ENCODE measurements at places on chromosomes 7 and 10.

DNA sequence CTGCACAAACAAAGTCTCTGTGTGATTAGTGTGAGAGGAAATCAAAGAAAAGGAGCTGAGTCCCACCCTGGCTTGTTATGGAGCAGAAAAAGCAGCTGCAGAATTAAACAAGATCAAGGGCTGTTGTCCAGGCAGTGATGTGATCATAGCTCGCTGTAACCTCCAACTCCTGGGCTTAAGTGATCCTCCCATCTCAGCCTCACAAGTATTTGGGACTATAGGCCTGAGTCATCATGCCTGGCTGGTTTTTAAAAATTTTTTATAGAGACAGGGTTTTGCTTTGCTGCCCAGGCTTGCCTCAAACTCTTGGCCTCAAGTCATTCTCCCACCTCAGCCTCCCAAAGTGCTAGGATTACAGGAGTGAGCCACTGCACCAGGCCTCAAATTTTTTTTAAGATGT is 88.9 kb downstream of the IPMK start:
- DNase-seq, result no peak

DNA sequence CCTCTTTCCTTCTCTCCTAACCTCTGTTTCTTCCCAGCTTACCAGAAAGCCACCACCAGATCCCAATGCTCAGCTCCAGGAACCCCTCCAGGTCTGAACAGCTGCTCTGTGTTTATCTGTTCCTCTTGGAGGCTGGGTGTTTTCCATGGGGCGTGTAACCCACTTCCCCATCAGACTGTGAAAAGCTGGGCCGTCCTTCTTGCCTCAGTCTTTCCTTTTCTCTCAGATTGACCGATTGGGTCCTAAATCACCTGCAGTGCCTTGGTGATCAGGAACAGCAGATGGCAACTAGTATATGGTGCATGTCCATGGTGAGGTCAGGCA is 4.8 kb downstream of the SH3PXD2A start:
- DNase-seq, result no peak

GRCh38 chr7:76310102-76310957 is 7.9 kb downstream of the HSPB1 start:
- peak; percentile 50 for DNase-seq

- DNase-seq, result no peak
These were observed 42.4 kb downstream of the P4HA1 start for GRCh38 chr10:73054286-73054685.

- no peak for DNase-seq
These were observed 72.8 kb downstream of the CCNY start for GRCh38 chr10:35409094-35409582.

DNA sequence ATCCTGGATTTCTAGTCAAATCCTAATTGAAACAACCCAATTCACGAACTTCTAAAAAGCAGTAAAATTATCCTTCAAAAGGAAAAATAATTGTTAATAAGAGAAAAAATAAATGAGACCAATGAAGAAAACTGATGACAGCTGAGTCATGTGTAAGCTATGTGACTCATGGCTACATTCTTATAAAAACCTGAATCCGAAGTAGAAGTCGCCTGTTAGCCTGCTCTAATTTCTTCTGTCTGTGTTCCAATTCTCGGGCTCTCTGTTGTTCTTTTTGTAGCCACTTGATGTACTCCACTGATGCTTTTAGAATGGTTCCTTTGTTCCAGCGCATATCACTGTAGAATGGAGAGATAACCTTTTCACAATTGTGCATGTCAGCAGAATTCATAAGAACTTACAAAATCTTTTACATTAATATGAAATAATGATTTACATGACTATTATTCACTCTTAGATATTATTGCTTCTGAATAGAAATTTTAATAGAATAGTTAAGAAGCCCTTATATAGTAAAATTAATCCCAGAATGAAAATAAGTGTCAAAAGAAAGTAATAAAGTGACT is 88.8 kb downstream of the TFEC start:
- DNase-seq, result no peak

DNA sequence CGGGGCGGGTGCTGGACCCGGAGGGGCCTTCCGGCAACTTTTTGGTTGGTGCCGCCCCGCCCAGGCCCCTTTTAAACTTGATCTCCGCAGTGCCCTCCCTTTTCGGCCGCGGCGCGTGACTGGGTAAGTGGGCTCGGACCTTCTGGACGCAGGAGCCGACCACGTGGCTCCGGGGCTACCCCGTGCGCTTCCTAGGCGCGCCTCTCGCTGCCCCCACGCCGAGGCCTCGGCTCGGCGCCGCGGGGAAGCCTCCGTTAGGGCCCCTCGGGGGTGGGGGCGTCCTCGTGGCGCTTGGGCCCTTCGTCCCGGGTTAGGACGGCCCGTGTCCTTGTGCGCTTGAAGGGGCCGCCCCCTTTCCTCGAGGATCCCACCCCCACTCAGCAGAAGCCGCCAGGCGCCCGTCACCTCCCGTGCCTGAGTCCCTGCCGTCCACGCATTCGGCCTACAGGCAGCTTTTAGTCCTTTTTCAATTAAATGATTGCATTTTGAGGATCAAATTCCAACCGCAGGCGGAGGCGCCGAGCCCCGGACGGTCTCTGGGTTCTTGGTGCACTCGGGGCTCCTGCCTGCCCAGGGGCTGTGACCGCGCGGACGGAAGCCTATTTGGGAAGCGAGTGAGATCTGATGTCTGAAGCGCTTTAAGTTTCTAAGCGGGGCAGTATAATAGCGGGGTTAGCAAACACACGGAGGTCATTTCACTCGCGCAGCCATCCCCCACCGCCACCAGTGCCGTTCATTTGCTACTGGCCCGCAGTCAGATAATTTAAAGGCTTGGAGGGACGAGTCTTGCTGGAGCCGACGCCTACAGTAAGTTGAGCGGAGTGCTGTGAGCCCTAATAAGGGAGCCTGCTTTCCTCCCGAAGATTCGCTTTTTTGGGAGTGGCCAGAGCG is 31.8 kb upstream of the TOMM7 start:
- peak; percentile 95 for DNase-seq

- no peak for DNase-seq
These were observed 2.1 kb upstream of the ZMIZ1 start for GRCh38 chr10:79066411-79067240.

GRCh38 chr10:48901319-48901718 is 38.3 kb downstream of the LRRC18 start:
- no peak for DNase-seq

GRCh38 chr7:127844165-127844564 is 187.1 kb downstream of the LRRC4 start:
- no peak for DNase-seq

- DNase-seq, result no peak
These were observed 185.5 kb downstream of the ZNF365 start for GRCh38 chr10:62559481-62560200.

Measured in aorta (tissue), 5 donors.